Activated naive CD4-positive, alpha-beta T cell treated with anti-CD3 and anti-CD28 coated beads, Interleukin-2, amount 50 U/mL, for 16 hours (primary cell): ENCODE measurements at places on chromosomes 1 and 21.

- DNase-seq: no peak
Observed at GRCh38 chr21:29349702-29350101, 51.0 kb downstream of the BACH1 start.

GRCh38 chr21:31204801-31205200 lies 139.3 kb downstream of the TIAM1 start:
- no peak for DNase-seq

DNA sequence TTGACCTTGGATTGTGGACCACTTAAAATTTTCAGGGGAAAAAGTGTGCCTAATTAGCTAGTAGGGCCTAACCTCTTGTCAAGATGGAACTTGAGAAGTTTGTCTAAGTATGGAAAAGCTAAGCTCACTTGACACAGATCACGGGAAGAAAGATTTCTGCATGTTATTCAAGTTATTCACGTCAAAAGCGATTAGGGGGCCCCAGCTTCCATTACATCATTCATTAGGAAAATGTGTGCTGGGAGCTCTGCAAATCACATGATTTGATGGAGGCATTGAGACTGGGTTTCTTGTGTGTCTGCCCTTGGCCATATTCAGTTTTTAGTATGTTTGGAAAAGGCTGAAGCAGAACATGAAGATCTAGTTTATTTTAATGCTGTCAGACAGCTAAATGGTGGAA lies 15.5 kb upstream of the POGZ start:
- no peak for DNase-seq

DNA sequence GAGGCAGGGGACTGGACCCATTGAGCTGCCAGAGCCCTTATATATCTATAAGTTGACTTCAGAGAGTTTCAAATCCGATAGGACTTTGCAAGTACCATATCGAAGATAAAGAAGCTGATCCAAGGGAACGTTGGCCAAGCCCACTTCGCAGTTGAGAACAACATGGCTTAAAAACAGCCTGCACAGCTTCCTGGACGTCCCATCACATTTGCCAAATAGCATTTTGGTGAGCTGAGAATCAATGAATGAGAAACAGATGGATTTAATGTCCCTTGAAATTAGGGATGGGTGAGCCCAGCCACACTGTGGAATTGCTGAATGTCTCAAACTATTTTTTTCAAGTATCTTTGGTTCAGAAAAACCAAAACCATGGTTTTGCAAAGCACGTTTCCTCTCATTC lies 64.8 kb downstream of the KCNJ15 start:
- no peak for DNase-seq

DNA sequence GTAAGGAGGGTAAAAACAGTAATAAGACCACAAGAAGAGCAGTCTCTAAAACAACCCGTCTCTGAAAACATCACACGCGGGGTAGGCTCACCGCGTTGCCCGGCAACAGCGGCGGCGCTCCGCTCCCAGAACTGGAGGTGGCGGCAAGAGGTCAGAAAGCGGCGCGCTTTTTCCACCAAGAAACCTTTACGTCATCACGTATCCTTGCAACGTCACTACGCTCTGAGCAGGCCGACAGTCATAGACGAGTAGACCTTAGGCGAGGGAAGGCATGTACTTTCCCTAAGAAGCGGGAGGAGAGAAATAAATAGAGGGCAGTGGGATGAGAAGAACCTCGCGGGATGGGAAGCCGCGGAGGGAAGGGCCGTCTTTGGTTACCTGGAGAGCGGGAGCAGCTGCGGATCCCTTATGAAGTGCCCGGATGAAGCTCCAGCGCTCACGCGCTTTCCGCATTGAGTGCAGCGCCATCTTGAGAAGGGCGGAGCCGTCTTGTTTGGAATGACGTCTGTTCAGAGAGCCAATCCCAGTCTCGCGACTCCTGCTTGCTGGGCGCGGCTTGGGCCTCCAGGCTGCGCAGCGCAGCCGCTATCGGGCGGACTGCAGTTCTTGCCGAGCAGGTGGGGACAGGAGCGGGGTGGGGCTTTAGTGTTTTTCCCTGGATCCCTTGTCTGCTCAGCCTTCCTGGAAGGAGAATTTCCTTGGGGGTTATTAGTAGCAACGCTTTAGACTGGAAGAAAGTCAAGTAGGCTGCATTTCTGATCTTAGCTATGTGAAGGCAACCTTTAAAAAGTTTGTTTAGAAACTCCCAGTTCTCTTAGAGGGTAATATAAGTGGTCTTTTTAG lies at the start of gene WARS2:
Gene WARS2 (minus strand): TSS at position 477 of the 843 bp plus-strand sequence. CDS start 9 bp downstream, at position 468.
- peak; percentile 92 for DNase-seq

GRCh38 chr1:87592156-87592555 lies 263.5 kb downstream of the LMO4 start:
- no peak for DNase-seq

DNA sequence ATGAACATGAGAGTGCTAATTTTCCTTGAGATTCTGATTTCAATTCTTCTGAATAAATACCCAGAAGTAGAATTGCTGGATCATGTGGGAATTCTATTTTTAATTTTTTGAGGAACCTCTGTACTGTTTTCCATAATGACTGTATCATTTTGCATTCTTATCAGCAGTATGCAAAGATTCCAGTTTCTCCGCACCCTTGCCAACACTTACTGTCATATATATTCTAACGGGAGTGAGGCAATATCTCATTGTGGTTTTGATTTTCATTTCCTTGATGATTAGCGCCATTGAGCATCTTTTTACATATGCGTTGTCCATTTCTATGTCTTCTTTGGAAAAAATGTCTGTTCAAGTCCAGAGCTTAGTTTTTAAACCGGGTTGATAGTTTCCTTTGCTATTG lies 33.2 kb downstream of the VCAM1 start:
- DNase-seq: no peak

DNA sequence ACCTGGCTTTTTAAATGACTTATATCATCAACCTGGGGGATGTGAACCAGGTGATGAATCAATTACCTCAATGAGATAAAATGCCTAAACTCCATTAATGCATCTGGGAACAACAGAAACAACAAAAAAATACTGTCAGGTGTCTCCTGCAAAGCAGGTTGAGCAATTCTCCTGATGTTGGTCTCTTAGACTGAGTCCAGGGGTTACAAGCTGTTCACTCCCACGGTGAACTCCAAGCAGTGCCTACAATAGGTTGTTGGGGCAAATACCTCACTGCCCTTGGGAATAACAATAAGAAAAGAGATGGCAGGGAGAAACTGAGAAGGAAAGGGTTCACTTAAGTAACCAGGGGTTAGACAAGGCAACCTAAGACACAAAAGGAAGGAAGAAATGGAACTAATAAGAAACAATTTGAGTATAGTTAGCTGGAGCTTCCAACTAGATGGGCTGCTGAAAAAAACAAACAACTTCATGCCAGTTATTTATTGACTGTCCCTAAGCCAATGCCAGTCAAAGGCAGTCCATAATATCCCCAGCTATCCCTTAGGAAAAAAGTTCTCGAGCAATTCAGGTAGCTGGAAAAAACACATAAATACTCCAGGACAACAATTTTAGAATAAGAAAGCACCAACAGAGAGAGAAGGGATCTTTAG lies 97.6 kb upstream of the MAGI3 start:
- DNase-seq: no peak

DNA sequence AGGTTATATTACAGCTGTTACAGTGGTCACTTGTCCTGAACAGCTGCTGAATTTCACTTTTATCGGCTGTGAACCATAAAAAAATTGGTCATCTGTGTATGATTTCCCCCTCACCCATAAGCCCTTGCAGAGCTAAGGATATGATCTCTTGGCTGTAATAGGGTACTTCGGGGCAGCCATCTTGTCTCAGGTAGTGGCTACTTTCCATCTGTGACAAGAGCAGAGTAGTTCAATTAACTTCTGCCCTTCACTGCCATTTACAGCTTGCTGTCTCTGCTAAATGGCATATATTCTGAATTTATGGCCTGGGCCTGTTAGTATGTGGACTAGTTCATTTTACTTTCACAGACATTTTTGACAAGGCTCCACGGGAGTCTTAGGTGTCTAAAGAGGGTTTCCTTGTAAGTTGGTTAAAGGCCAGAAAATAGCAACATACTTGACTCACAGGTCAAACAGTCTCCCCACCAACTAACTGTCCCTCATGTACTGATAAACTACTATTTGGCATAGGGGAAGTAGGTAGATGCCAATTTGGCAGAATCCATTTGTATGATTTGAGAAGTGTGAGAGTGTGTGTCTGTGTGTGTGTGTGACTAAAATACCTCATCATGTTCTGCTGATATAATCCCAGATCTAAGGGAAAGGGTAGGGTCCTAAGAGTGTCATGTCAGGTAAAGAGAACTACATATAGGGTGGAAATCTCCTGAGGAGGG lies 151.6 kb downstream of the KCTD3 start:
- no peak for DNase-seq

DNA sequence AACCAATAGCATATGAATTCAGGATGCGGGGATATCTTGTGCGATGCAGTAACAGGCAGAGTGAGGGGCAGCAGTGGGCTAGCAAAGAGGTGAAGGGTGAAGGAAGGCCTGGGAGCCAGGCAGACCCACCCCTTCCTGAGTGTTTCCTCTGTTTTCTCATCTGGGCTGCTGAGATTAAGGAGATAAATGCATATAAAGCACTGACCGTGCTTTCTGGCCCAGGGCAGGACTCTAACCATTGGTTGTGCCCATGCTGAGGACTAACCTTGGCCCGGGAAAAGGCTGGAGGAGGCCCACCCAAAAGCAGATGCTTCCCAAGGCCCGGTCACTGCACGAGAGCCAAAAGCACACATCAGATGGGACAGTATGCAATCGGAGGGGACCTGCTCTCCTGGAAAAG lies 87.6 kb downstream of the PSMG1 start:
- DNase-seq: no peak
